ENCODE measurements at places on chromosomes 16 and 17.

DNA sequence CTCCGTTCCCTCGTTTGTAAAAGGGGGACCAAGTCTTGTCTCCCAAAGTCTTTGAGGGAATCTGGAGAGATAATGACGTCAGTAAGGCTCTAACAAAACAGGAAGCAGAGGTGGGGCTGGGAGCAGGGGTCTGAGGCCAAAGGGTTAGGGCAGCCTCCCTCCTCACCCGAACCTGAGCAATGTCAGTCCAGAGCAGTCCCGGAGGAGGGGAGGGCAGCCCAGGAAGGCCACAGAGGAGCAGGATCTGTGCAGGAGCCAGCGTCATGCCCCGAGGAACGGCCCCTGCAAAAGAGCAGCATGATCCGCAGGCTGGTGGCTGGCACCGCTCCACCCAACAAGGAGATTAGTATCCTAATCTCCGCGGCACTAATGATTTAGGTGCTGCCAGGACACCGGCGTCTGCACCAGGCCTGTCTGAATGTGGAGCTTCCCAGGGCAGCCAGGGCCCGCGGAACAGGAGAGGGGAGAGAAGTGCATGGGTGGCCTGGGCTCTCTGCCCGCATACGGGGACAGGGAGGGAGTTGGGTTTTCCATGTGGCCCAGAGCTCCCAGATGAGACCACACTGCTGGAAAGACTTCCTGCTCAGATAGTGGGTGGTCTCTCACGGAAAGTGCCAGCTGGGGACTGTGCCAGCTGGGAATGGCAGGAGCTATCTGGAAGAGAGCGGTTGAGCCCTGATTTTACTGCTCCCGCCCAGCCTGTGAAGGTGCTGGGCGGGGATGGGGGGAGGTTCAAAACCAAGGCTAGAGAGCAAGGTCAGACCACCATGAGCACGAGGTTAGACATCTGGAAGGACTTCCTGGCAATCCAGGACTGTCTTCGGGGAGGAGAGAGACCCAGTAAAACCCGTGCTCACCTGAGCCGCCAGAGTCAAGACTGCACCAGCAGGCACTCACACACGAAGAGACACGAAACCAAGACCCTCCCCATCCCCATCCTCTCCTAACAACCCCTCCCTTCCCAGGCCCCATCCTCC is 11.0 kb upstream of the KRT17 start:
- no peak for DNase-seq

DNA sequence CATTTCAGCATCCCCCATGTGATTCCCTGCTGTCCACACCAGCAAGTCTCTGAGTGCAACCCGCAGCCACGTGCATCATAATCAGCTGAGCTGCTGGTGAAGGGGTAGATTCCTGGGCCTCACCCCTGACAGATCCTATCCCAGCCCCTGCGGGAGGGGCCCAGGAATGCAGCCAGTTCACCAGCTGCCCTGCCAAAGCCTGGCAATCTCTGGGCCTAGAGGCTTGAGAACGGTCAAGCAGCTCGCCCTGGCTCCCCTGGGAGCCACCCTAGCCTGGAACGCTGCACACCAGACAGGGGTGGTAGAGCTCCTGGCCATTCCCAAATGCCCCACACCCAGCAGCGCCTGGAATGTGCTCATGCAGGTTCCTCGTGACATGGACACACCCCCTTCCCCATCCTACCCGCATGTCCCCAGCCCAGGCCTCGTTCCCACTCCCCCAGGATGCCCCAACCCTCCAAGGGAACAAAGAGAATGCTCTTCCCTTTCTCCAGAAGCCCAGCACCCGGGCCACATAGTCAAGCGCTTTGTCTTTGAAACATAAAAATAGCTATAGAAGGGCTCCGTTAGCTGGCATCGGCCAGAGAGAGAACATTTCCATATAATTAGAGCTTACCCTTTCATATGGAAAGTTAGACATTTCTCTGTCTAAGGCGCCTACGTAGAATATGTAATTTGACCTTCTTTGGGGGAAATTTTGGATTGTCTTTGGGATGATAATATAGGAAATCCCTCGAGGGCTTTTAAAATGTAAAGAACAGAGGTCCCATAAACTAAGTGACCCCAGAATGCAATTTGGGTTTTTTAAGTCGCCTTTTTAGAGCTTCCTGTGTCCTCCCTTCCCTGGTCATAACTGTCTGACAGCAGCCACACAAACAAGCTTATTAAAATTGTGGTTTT is 3.4 kb downstream of the CEP295NL start:
- DNase-seq: no peak

GRCh38 chr16:9256196-9256595 is 164.8 kb downstream of the HAPSTR1 start:
- DNase-seq: peak; percentile 46

GRCh38 chr17:65123757-65124675 is 13.2 kb upstream of the RGS9 start:
- no peak for DNase-seq

DNA sequence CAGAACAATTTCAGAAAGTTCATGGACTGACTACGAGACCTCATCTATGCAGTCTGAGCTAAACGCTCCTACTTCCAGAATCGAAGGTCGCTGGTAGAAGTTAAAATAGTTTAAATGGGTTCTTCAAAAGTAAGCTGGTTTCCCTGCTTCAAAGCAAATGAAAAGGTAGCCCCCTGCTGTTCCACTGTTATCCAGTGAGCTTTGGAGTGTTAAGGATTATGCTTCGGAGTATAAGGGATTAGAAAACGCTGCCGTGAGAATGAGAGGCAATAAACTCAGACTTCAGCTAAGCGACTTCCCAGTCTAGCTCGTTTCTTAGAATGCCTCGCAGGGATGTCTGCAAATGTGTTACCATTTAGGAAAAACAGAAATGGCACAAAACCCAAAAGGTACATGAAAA is 12.4 kb downstream of the MLYCD start:
- no peak for DNase-seq

- peak; percentile 42 for DNase-seq
These were observed 2.5 kb upstream of the RAB11FIP4 start for GRCh38 chr17:31388770-31389656.

GRCh38 chr17:78977997-78978973 is 1.4 kb downstream of the LGALS3BP start:
- DNase-seq: no peak

DNA sequence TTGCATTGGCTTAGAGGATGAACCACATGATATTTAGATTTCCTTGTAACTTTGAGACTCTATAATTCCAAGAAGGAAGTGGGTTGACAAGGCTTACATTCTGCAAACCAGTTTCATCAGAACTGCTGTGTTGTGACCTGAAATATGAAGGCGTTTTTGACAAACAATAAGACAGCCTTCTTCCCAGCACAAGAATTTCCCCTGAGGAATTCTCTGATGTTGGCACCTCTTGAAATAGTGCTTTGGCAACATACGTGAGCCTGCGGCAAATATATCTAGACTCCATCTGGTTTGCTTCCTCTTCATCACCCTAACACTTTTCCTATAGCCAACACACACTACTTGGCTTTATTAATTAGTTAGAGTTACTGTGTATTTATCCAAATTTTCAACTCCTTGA is 585.5 kb upstream of the SOX9 start:
- DNase-seq: no peak

GRCh38 chr17:58920773-58921172 is 165.1 kb downstream of the PPM1E start:
- no peak for DNase-seq

GRCh38 chr17:81020767-81021497 is 14.0 kb upstream of the BAIAP2 start:
- no peak for DNase-seq

DNA sequence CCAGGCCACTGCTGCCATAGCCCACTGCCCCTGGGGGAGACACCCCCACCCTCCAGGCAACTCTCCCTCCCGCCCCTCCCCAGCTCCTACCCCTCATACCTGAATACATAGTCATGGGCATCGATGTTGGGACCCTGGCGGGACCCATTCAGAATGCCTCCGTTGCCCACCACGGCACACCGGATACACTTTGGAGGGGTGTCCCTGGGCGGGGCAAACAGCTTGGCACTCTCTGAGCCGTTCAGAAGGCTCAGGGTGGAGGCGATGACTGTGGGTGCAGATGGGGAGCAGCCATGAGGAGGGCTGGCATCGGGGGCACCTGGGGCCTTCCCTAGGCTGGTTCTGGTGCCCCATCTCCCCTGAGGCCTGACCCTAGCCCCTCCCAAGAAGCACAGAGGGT is 12.6 kb downstream of the ST6GALNAC2 start:
- DNase-seq: no peak

GRCh38 chr16:2250652-2251295 is 613 bp downstream of the ECI1 start:
- DNase-seq: peak; percentile 48

DNA sequence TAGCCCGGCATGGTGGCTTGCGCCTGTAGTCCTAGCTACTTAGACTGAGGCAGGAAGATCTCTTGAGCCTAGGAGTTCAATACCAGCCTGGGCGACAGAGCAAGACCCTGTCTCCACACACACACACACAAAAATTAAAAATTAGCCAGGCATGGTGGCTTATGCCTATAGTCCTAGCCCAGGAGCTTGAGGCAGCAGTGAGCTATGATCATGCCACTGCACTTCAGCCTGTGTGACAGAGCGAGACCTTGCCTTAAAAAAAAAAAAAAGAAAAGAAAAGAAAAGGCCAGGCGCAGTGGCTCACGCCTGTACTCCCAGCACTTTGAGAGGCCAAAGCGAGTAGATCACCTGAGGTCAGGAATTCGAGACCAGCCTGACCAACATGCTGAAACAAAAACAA is 23.9 kb downstream of the C17orf75 start:
- DNase-seq: no peak

DNA sequence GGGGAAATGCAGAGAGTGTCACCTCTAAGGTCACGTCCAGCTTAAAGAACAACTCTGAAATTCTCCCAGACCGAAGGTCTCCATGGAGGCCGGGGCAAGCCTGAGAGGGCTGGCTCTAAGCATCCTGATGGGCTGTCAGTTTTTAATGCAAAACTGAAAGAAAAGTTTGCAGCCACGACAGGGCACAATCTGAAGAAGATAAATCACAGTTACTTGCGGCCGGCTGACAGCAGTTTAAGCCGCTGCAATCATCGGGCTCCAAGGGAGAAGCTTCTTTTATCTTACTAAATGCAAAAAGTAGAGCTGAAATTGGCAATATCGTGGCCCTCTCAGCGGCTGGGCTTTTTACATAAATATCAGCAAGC is 168.8 kb downstream of the CYLD start:
- DNase-seq: no peak

DNA sequence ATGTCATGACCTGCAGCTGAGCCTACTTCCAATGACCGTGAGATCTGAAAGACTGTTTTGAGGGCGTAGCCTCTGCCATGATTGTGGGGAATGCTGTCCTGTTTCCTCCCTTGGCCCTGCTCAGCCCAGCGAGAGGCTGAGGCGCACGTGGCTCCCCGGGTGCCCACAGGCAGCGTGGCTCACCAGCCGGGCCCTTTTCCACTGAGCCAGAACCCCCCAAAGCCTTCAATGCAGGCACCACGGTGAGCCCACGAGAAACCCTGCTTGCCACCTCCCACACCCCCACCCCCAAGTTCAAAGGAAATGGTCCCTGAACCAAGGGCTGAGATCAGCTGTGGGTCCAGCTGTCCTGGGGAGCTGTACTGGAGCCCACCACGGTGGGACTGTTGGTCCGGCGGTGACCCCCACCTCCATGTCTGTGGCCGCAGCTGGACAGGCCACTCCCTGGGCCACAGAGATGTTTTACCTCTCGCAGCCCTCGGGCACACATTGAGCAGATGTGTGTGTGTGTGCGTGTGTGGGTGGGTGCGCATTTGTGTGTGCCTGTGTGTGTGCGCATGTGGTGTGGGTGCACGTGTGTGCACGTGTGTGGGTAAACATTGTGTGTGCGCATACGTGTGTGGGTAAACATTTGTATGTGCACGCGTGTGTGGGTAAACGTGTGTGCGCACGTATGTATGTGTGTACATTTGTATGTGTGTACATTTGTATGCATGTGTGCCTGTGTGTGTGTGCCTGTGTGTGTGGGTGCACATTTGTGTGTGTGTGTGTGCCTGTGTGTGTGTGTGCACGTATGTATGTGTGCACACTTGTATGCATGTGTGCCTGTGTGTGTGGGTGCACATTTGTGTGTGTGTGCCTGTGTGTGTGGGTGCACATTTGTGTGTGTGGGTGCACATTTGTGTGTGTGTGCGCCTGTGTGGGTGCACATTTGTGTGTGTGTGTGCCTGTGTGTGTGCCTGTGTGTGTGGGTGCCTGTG is 5.0 kb upstream of the MC1R start:
- DNase-seq: no peak

DNA sequence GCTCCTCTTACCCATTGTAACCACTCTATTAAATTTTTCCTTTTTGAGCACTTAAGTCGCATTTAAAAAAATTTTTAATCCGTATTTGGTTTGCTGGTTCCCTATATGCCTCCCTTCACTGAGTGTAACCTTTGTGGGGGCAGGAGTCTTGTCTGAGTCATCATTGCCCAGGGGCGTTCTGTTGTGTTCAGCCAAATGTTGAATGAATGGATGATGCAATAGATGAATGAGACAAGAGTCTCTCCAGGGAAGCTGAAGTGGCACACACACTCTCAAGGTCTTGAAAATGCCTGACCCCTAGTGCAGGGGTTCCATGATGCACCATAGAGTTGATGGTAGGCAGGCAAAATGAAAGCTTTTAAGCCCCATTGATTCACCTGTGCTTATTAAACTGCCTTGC is 123.0 kb upstream of the RBFOX1 start:
- no peak for DNase-seq

DNA sequence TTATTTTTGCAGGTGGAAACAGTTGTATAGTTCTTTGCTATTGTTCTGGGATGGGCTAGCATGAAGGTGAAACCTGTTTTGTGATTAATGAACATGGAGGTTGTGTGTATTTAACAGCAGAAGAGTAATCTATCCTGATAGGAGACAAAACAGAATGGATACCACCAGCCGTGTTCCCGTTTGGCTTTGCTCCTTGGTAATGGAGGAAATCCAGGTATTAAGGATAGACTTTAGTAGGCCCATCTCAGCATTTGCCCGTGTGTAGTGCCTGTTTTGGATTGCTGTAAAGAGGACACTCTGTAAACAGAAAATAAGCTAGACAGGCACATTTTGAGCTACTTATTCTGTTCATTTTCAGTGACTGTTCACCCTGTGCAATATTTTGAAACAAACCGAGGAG is 215.1 kb downstream of the RBFOX1 start:
- no peak for DNase-seq

DNA sequence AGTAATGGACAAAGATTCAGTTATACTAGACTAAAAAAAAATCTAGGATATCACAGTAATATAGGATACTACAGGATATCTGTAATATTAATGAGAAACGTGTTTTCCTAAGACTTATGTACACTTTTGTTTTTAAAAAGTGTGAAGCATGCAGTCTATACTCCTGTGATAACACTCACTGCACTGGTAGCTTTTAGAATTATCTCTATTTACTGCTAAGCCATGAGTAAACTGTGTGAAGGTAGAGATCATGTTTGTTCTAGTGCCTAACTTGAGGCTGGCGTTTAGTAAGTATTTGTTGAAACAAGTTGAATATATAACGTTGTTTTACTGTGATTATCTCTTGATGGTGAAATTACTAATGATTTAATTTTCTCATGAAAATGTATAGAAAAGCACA is 23.9 kb downstream of the RPA1 start:
- no peak for DNase-seq
